Stimulated activated CD8-positive, alpha-beta memory T cell treated with anti-CD3 and anti-CD28 coated beads, Interleukin-12 subunit alpha, Interleukin-12 subunit beta, amount 100 ng/mL, for 4 hours (primary cell): ENCODE measurements at places on chromosomes 11 and 22.

DNA sequence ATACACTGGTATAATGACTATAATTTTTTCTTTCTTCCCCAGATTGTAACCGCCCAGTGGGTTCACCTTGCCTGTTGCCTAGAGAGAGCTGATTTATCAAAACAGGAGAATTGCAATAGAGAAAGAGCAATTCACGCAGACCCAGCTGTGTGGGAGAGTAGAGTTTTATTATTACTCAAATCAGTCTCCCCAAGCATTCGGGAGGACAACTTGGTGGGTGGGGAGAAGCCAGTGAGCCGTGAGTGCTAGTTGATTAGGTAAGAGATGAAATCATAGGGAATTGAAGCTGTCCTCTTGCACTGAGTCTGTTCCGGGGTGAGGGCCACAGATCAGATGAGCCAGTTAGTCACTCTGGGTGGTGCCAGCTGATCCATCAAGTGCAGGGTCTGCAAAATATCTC lies 73.2 kb downstream of the SLC35F2 start:
- no peak for DNase-seq

- DNase-seq: no peak
Measured at GRCh38 chr11:35046681-35047080, 92.3 kb upstream of the CD44 start.

- no peak for DNase-seq
Measured at GRCh38 chr11:71255323-71255722, 2.9 kb upstream of the SHANK2 start.

GRCh38 chr11:67345920-67346819 lies 7.2 kb downstream of the POLD4 start:
- no peak for DNase-seq

- DNase-seq: no peak
Measured at GRCh38 chr11:62752177-62752785, 1.7 kb downstream of the ZBTB3 start.

- no peak for DNase-seq
Measured at GRCh38 chr11:6638429-6638828, 17.2 kb downstream of the DCHS1 start.

DNA sequence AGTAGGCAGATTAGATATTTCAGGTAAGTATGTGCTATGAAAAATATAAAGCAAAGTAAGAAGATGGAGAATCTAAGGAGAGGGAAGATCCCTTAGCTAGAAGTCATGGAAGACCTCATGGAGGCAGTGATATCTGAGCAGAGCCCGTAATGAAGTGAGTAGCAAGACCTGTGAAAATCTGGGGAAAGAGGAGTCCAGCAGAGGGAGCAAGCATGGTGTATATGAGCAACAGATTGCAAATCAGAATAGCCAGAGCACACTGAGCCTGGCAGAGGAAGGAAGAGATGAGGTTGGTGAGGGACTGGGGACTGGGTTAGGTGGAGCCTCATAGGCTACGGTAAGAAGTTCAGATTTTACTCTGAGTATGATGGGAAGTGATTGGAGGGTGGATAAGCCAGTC lies 9.4 kb downstream of the LHFPL7 start:
- no peak for DNase-seq

GRCh38 chr22:43636086-43636485 lies 176.0 kb downstream of the EFCAB6 start:
- DNase-seq: no peak

DNA sequence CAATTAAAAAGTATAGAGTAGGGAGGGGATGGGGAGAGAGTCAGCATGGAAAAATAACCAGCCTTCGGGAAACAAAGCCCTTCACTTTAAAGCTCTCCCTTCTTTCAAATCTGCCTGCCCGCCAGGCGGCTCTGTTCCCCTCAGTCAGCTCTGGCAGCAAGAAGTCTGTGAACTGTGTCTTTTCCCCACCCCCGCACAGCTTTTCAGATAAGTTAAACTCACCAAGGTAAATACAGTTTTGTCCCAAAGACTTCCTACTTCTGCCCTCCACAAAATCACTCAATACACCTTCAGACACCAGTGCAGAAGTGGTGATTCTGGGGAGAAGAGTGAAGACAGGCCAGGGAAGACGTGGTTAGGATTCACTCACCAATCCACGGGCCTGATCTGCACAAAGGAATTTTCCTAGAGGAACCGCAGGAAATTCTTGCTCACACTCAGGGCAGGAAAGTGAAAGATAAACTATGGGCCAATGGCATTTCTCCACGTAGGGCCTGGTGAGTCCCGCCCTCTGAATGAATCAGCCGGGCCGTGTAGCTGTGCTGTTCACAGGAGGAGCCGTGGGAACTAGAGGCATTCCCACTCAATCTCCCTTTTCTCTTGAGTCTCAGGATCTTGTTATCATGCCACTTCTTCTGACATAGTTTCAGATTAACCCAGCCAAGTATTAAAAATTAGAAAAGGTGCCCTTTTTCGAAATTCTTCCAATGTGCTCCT lies at the start of gene TRIM5:
Gene TRIM5 (minus strand): TSS at position 429 of the 717 bp plus-strand sequence. CDS start 4,897 bp downstream, outside the sequence.
- peak; percentile 66 for DNase-seq

DNA sequence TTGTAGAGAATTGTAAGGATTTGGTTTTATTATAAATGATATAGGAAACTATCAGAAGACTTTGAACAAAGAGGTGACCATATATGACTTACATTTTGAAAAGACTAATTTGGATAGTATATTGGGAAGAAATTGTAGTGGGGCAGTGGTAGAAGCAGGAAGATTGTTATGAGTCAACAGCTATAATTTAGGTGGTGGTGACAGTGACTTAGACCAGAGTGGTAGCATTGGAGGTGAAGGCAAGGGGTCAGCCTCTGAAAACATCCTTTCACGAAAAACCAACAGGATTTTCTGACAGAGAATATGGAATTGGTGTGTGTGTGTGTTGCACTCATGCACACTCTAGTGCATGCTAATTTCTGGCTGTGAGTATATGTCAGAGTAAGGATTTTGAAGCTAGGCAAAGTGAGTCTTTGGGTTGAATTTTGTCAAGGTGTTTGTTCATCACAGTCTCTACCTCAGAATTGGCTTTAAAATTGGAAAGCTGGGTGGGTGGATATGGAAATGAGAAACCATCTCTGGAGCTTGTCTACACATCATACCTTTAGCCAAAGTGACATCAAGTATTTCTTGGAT lies 8.2 kb upstream of the HBE1 start:
- no peak for DNase-seq

DNA sequence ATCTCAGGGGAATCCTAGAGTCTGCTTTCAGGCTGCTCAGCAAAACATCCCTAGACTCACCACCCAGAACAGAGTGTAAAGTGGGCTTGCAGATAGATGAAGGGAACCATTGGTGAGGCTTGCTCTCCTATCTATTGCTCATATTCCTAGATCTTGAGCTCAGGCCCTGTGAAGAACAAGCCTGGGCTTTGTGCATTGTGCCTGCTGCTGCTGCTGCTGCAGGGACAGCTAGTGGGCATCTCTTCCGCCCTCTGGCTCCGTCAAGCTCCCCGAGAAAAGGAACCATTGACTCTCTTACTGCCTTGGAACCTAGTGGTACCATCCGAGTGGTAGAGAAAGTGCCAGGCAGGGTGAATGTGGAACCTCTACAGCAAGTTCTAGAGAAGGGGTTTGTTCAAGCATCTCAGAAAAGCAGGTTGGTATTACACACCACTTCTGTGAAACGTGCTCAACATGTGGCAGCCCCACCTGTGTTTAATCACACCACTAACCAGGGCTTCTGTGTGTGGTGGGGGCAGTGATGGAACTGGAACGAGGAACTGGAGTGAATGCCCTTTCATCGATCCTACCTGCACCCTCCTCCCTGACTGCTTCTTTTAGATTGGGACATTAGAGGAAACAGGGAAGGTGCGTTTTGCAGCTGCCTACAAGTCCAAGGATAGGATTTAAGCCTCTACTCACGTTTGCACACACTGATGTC lies 4.4 kb downstream of the BACE1-AS start:
- no peak for DNase-seq

GRCh38 chr22:38132794-38133193 lies 22.3 kb upstream of the BAIAP2L2 start:
- DNase-seq: no peak

DNA sequence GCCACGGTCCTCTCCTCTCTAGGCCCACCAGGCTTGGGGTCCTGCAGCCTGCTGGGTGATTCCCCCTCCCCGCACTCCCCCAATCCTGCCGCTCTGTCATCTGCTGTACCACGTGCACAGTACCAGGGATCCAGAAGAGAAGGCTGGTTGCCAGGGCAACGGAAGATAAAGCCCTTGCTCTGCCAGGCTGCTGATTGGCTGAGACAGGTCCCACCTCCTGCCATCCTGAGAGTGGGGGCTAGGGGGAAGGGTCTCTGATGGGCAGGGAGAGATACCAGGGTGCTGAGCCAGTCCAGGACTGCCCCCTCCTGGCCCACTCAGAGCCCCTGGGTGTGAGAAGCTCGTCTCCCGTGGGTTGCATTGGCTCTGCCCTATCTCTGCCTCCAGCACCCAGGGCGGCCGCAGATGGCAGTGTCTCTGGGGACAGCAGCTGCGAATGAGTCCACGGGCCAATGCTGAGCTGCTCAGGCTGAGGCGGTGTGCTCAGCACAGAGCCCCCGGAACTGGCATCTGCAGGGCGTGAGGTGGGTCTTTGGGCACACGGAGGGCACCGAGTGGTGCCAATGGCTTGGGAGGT lies at the start of gene SMIM45:
Gene SMIM45 (plus strand): TSS at position 253 of the 577 bp plus-strand sequence.
- no peak for DNase-seq

DNA sequence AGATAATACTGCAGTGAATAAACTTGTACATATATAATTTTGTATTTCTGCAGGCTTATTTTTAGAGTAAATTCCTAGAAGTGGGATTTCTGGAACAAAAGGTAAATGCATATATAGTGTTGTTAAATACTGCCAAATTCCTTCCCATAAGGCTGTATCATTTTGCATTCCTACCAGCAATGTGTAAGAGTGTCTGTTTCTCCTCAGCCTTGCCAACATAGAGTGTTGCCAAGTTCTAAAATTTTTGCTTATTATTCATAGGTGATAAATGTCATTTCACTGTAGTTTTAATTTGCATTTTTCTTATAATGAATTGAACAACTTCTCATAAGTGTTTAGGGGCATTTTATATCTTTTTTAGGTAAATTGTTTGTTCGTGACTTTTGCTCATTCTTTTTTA lies 174.2 kb upstream of the ZBED5 start:
- DNase-seq: no peak

GRCh38 chr11:18748766-18749365 lies 22.9 kb upstream of the IGSF22 start:
- DNase-seq: no peak

GRCh38 chr11:129700701-129701100 lies 114.9 kb upstream of the TMEM45B start:
- no peak for DNase-seq

GRCh38 chr22:46267431-46268279 lies at the start of gene TTC38:
Gene TTC38, plus strand, starts transcription at chr22:46268008. Its CDS starts 32 bp downstream, at chr22:46268040.
- peak; percentile 42 for DNase-seq

- no peak for DNase-seq
Measured at GRCh38 chr11:17767301-17767885, 32.8 kb downstream of the KCNC1 start.

GRCh38 chr11:72236083-72236697 lies 7.8 kb downstream of the PHOX2A start:
- DNase-seq: no peak

GRCh38 chr11:60858731-60859464 lies 3.1 kb upstream of the PTGDR2 start:
- DNase-seq: no peak

GRCh38 chr22:29106839-29107238 lies 34.0 kb downstream of the KREMEN1 start:
- no peak for DNase-seq

- DNase-seq: peak; percentile 37
Measured at GRCh38 chr11:65791719-65792213, 4.9 kb downstream of the OVOL1 start.

GRCh38 chr11:124193221-124194010 lies 10.3 kb downstream of the OR10D3 start:
- DNase-seq: no peak

GRCh38 chr11:73239111-73239521 lies 21.0 kb downstream of the P2RY2 start:
- DNase-seq: no peak

DNA sequence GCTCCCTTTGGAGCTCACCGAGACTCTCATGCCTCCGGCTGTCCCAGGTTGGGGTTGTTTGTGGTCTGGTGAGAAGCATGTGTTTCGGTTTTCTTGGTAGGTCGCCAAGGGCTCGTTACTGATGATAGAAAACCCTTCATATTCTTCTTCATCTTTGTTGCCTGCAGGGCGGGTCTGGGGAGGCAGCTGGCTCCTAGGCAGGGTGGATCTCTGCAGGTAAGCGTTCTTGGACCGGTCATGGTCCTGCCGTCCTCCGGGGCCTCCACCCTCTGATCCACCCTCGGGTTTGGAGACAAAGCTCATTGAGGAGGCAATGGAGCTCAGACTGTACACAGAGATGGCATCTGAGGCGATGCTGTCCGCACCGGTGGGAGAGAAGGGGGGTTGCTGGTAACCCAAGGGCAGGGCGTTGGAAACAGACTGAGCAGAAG lies 64.3 kb upstream of the PITPNB start:
- no peak for DNase-seq

DNA sequence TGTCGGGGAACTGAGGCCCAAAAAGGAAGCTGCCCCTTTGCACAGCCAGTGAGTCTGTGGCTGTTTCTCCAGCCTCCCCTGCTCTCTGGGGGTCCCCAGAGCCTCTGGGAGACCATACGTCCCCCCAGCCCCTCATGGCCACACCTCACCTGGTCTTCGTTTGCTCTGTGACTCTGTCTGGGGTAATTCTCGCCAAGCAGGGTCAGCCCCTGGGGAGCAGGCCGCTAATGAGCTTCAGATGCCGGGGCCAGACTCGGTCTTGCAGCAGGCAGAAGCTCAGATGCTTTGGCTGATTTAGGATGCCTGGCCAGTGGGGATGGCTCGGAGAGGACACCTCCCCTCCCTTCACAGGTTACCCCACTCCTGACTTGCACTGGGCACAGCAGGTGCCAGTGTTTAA lies 24.1 kb upstream of the WNT11 start:
- no peak for DNase-seq

DNA sequence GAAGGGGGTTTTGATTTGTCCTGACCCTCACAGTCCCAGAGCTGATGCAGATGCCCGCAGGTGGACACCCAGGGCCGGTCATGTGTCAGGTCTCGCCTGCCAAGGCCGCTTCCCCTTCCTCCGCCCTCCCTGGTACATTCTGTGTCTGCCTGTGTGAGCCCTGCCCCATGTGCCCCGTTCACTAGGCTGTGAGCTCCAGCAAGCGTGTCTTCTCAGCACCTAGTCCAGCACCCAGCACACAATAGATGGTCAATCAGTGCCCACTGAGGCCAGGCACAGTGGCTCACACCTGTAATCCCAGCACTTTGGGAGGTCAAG lies 29.9 kb upstream of the PPARA start:
- no peak for DNase-seq

- DNase-seq: no peak
Measured at GRCh38 chr11:299951-300735, 817 bp upstream of the IFITM5 start.

- no peak for DNase-seq
Measured at GRCh38 chr22:41469218-41469851, 418 bp downstream of the ACO2 start.
